HT1080 (cell line): ENCODE measurements at places on chromosomes 2 and 18.
A peak's percentile ranks its signal among the peaks of the same experiment; 100 is the strongest.

GRCh38 chr2:71609441-71609840, 156.1 kb downstream of the DYSF start:
- no peak for DNase-seq

DNA sequence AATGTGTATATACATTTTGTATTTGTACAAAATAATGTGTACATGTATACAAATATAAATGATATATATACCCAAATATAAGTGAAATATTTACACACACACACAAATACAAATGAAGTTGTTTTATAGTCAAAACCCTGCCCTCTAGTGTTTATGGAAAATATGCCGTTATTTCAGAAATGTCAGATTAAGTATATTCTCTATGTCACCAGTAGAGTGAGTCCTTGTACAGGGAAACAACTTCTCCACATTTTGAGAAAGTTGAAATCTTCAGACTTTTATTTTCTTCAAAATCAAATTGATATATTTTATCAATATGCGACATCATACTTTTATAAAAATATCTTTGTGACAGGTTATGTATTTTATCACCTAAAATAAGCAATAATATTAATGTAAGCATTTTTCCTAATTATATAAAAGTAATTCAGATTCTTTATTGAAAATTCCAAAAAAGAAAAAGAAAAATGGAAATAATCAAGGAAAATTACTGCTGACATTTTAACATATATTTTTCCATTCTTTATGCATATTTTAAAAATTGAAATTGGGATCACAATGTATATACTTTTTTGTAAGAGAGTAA, 22.4 kb downstream of the ARL6IP6 start:
- DNase-seq, result peak; percentile 63

DNA sequence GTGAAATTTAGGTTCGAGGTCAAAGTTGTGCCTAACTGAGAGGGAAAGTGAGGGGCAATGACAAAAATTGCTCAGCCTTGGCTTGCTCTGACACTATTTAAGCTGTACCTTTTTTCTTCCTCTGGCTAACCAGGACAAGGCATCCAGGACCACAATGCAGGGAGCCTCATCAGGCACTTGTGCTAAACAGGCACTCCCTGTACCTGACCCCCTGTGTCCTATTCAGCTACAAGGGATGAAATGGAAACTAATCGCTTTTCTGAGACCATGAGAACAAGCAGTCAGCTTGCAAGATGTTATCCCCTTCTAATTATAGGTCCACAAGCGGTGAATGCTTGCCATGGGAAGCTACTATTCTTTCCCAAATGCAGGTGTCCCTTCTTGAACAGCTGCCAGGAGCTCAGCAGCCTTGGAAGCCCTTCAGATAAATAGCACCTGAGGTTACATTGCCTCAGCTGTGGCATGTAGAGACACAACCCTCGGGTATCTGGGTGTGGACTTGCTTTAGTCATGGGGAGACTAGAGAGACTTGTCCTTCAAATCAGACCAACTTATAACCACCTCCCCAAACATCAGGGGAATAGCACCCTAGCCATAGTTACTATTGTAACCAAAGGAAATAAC, 19.1 kb upstream of the ITGA6 start:
- no peak for DNase-seq

DNA sequence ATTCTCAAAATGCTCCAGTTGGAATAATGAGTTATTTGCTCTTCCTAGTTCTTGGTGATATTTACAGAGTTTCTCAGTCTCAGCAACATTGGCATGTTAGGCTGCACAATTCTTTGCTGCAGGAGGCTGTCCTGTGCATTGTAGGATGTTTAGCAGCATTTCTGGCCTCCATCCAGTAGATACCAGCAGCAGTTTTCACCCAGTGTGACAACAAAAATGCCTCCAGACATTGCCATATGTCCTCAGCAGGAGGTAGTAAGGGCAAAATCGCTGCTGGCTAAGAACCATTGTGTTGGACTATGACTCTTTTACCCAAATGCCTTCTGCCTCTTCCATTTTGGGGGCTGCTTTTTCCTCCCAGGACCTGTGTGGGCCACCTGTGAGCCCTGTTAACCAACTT, 50.4 kb downstream of the PAX8 start:
- DNase-seq, result no peak

DNA sequence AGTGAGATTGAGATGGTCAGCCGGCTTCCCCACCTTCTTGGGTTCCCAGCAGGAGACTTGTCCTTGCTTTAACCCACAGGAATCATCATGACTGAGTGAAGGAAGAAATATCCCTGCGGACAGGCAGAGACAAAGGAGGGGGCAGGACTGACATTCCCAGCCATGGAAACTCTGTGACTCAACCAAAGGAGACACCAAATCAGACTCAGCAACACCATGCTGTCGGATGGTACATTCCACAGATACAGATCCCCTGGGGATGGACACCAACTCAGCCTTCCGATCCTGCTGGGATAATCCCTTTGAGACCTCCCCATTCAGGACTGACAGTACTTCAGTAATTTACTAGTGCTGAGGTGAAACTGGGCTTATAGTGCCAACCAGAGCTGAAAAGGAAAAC, 518.3 kb downstream of the XIRP2 start:
- DNase-seq, result peak; percentile 27

DNA sequence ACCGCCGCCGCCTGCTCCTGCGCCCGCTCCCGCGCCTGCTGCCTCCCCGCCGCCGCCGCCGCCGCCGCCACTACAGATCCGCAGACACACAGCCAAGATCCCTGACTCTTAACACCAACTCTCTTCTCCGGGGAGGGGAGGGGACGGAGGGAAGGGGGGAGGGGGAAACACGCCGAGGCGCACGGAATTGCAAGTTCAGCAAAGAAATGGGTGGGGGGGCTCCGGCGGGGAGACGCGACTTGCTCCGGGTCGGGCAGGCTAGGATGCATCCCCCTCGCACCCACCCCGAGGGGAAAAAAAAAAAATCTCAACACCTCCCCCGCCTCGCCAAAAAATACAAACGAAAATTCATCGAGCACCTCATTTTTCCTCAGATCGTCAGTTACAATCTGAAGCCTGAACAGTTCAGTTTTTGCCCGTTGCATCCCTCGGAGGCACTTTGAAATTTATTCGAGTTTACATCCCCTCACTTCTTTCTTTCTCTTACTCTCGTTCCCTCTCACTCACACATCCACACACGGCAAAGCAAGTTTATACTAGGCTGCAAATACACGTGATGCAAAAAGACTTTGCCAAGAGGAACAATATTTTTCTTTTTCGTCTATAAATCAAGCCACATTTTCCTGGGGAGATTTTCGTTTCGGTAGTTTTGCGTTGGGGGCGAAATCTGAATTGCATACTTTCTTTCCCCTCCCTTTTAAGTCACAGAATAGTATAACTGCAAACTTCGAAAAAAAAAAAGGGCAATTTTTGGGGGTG, at the start of gene TCF4:
Gene TCF4, minus strand, starts transcription at position 82 of the 759 bp plus-strand sequence. CDS start 1,076 bp downstream, outside the sequence.
- peak; percentile 7 for DNase-seq

GRCh38 chr2:191006297-191006696, 7.7 kb downstream of the STAT1 start:
- no peak for DNase-seq

DNA sequence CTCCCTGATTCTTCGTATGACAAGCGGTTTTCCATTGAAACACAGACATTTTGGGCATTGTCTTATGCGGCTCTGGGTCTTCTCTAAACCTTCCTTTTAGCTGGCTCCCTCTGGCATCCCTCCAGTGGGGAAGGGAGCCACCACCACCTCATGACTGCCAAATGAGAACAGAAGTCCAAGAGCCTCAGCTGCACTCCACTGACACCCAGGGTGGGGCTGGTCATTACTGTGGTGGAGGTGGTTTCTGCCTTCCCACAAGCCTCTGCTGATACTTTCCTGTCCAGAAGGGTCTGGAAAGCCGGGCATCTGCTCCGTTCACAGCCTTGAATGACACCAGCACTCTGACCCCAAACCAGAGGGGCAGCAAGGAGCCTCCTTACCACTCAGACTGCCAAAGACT, 213.5 kb downstream of the ZNF516 start:
- DNase-seq, result no peak

DNA sequence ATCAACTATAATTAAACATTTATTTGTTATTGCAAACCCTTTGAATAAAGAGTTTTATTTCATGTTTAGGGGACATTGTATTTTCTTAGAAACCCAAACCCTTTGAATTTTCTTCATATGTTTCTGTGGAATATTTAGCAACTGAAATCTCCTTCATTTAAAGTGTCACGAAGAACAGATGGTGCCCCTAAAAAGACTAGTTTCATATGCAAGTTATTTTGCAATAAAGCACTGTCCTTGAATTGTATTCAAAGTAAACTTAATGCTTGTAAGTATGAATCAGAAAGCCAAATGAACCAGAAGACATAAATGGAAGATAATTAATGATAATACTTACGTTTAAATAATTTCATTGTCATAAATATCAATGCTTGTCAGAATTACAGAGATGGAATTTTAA, 151.9 kb upstream of the CWC22 start:
- DNase-seq, result no peak

DNA sequence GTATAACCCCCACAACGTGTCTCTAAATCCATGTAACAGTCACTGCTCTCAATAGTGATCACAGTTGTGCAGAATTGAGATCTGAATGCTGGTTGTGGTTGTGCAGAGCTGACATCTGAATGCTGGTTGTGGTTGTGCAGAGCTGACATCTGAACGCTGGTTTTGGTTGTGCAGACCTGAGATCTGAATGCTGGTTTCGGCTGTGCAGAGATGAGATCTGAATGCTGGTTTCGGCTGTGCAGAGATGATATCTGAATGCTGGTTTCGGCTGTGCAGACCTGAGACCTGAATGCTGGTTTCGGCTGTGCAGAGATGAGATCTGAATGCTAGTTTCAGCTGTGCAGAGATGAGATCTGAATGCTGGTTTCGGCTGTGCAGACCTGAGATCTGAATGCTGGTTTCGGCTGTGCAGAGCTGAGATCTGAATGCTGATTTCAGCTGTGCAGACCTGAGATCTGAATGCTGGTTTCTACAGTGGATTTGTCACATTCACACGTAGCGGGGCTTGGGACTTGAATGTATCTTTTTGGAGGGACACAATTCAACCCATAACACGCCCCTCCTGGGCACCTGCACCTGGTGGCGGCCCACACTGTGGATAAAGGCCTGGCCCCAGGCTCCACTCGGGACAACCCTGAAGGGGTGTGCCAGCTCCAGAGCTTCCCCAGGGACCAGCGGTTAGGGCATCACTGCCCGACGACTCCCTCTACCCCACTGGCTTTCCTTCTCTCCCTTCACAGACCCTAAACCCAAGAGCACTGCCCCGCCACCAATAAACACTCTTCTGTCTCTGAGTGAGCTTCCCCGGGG, 51.1 kb upstream of the SLC66A3 start:
- no peak for DNase-seq

- DNase-seq, result peak; percentile 20
Observed at GRCh38 chr2:7363906-7364305, 446.7 kb downstream of the RNF144A start.

- DNase-seq, result no peak
Observed at GRCh38 chr18:2518473-2518872, 52.8 kb downstream of the METTL4 start.

DNA sequence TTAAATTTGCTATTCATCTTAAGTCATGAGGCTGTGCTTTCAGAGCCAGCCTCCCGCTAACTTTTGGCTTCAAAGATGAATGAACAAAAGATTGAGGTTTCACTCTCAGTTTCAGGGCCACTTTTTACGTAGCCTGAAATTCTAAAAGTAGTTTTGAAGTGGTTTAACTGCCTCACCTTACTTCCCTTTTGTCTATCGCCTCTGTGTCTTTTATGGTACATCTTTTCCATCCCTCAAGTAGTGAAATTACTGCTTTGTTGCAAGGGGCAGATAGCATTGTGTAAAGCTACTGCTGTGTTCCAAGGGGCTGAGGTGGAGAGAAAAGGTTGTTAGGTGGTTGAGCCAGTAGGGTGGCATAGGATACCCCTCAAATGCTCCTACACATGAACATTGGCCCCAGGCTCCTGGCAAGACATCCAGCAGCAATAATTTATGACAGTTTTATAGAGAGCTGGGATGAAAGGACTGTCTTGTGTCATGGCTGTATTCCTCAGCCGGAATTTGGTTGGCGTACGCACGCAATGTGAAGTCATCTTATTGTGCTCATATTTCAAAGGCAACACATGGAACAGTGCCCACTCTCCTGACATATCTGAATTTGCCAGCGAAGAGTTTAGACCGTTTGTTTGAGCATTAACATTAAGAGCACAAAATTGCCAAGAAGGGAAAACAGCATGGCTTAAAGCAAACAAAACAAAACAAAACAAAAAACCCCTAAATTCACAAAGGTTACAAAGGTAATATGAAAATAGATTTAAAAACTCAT, 32.2 kb downstream of the QPCT start:
- peak; percentile 20 for DNase-seq

- DNase-seq, result no peak
Observed at GRCh38 chr2:128160616-128161275, 69.7 kb downstream of the UGGT1 start.

GRCh38 chr2:163370169-163370886, 365.5 kb downstream of the FIGN start:
- DNase-seq, result peak; percentile 34

GRCh38 chr2:168454737-168455644, 1.1 kb upstream of the CERS6 start:
- DNase-seq, result no peak

- peak; percentile 45 for DNase-seq
Observed at GRCh38 chr18:712401-713134, at the start of gene ENOSF1. TSS of gene ENOSF1 (minus strand) at chr18:712630. CDS start at chr18:712587, 43 bp downstream.

DNA sequence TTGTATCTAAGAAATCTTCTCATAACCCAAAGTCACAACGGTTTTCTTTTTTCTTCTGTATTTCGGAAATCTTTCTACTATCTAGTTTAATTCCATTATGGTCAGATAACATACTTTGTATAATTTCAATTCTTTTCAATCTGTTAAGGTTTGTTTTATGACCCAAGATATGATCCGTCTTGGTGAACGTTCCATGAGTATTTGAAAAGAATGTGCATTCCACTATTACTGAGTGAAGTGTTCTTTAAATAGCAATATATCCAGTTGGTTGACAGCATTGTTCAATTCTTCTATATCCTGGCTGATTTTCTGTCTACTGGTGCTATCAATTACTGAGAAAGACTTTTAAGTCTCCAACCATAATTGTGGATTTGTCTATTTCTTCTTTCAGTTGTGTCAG, 414.5 kb downstream of the TNS1 start:
- DNase-seq, result no peak

DNA sequence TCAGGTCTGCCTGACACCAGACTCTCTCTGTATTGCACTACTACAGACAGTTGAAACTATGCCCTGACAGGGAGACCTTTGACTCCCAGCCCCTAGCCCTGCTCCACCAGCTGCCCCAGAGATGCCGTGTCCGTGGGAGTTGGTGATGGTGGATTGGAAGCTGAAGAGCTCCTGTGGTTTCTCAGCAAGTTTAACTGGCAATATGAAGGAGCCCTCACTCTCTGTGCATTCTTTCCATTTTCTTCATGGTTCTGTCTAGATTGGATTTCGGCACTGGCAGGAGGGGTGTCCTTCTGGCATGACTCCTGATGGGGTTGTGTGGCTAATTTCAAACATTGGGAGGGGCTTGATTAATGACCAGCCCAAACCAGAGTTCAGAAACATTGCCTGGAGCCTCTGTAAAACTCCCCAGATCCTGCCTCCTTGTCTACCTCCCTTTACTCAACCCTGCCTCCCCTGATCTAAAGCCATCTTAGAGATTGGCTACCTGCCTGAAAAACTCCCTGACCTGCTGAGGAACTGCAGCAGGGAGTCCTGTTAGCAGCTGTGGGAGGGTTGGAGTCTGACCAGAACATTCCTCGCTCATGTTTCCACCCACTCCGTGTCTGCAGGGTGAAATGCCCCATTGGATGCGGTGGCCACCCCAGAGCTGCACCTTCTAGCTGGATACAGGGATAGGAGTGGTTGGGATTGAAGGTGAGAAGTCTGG, 206.9 kb upstream of the SPRED2 start:
- no peak for DNase-seq

- no peak for DNase-seq
Observed at GRCh38 chr18:63181706-63182309, 137.8 kb downstream of the BCL2 start.

- DNase-seq, result no peak
Observed at GRCh38 chr2:241848761-241849615, 9.7 kb downstream of the PDCD1 start.
